ENCODE measurements at places on chromosomes 11 and 22.

DNA sequence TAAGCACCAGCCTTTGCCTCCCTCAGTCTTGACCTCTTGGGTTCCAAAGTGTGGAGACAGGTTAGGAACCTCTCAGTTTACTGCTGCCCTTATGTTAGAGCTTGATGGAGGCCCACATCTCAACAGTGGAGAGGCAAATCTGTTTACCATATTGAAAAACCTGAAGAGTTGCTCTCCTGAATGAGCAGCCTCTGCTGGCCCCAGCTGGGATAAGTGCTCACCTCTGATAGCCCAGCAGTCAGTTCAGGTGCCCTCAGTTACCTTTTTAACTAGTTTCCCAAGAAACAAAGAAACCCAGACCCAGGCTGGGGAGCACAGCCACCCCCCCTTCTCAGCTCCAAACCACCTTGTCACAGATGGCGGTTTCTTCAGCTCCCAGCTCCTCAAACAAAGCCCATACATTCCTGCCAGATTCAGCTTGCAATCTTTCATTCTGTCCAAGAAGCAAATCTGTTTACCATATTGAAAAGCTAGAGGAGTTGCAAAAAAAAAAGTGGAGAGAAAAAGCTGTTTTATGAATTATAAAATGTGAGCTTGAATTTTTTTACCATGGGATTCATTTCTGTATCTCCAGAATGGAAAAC is 57.2 kb downstream of the PPFIBP2 start:
- no peak for DNase-seq

GRCh38 chr11:74734559-74734925 is 3.3 kb upstream of the CHRDL2 start:
- no peak for DNase-seq

DNA sequence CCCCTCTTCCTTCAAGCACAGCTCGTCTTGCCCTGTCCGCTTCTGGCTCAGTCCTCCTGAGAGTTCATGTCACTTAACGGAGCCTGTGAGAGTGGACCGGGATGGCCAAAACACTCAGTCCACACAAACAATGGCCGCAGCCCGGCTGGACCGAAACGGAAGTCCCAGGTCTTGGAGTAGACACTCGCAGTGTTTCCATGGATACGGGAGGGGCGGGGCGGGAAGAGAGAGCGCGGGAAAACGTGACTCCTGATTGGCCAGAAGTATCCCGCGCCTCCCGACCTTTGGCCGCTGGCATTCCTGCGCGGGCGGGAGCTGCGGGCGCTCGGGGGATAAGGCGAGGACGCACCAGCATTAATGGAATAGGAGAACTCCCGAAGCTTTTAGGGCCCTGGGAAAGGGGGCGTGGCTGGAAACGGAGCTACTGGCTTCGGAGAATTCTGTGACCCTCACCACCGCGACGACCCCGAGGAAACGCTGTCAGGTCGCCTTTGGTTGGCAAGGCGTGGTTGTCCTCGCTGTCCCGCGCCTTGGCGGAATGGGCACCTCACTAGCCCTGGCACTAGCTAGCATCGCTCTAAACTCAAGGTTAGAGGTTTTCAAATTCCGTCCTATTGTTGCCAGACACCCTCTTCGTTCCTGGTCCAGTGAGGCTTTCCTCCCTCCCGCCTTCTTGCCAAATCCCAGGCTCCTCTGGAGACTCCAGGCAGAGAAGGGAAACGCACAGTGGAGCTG is at the start of the genes NLRP14 and ZNF214:
NLRP14 (plus strand) TSS at position 297 of the 735 bp plus-strand sequence. CDS start 18,108 bp downstream, outside the sequence.
ZNF214 (minus strand) TSS at position 164 of the 735 bp plus-strand sequence. CDS start 17,511 bp downstream, outside the sequence.
- DNase-seq, result no peak

DNA sequence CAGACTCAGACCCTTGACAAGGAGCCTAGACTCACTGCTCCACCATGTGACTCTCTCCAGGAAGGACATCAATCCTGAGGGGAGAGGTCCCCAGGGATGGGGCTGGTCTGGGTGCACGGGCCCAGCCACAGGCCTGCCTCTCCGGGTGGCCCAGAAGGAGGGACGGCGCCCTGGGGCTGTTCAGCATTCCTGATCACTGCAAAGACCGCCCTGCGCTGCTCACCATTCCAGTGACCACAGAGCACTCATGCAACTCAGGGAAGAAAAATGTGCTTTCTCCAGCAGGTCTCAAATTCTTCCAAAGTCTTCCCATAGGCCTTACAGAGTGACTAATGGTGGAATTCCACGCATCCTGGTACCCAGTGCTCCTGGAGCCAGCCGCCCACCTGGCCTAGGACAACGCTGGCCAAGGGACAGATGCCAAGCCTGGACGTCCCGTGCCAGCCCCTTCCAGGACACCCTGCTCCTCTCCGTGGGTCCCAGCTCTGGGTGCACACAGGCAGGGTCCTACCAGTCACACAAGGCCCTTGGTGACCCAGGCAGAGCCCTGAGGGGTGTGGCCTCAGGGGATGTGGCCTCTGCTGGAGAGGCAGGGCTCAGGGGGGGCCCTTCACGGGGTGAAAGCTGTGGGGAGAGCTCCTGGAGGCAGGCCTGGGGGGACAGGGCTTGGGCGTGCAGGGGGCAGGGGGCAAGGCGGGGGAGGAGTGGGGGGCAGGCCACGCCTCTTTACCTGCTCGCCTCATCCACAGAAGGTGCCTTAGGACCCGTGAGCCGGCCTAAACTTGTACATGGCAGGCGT is 178.8 kb downstream of the IGLL1 start:
- no peak for DNase-seq

DNA sequence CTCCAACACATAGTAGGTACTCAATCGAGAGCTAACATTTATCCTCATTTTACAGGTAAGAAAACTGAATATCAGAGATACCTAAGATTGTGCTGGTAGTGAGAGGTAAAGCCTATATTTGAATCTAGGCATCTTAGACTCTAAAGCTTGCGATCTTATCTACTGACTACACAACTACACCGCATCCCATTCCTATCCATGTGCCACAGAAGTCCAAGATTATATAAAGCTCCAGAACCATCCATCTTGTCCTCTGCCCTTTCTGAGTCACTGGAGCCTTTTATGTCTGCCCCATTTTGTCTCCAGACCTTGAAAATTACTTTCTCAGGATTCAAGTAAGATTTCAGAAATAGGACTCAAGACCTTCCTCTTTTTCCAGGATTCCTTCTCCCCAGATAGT is 84.4 kb downstream of the OR5AK2 start:
- no peak for DNase-seq

GRCh38 chr11:101914341-101914737 is 471 bp upstream of the CEP126 start:
- DNase-seq, result no peak
